AML-193 (cell line): ENCODE measurements at places on chromosomes 5 and 9.

GRCh38 chr5:94181895-94182294 lies 436.5 kb downstream of the KIAA0825 start:
- DNase-seq = no peak

- DNase-seq = no peak
These were observed 47.2 kb downstream of the MAST4 start for GRCh38 chr5:66643387-66643786.

DNA sequence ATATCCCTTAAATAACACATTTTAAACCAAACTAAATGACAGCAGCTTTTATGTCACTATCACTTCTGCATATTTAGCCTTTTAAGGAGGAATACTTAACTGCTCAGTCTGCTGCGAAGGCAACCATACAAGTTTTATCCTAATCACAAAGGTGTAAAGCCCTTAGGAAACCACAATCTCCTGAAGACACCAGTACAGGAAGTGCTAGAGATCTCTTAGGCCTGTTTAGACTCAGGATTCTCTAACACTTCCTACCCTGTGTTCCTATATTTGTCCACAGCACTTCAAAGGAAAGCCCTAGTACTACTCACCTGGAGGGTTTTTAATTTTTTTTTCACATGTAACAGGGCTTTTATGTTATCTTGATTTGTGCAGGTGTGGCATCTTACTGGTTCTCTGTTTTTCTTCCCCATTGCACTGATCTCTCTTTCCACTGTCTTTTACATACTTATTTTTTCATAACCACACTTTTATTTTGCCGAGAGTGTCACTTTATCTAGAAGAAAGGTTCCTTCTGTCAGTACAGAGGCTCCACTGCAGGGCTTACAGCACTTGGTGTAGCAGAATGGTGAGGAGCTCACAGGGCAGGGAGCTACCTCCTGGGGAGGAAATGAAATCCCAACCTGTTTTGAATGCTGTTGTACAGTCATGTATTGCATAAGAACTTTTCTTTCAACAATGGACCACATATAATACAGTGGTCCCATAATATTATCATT lies 1060.6 kb upstream of the ACO1 start:
- no peak for DNase-seq

GRCh38 chr5:142032747-142033631 lies 20.2 kb upstream of the GNPDA1 start:
- no peak for DNase-seq

DNA sequence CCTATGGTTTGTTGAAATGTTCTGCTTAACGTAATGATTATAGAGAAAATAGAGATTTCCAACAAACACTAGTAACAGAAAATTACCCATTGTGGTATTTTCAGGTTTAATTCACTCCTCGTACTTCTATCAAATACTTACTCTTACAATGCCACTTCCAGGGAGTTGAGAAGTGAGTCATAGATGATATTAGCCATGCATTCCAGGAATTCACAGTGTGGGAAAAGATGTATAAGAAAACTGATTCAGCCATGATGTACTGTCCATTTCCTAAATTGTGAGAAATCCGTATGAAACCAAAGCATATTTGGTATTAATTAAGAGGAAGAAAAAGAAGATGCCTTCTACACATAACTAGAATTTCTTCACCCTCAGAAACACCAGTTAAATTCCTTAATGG lies 1854.6 kb upstream of the WWC1 start:
- no peak for DNase-seq

DNA sequence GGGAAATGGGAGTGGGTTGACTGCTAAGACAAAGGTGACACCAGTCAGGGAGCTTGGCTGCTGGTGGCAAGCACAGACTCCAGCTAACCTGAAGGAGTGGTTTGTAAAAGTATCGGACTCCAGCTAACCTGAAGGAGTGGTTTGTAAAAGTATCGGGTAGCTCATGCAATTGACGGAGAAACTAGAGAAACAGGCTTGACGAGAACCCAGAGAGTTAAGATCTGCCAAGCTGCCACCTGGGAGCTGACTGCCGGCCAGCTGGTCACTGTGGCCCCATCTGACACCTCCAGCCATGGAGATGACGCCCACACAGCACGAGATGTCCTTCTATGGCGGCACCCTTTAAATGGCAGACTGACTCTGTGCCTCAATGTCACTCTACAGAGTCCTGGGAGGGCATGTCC lies 28.3 kb upstream of the CRB2 start:
- no peak for DNase-seq

- no peak for DNase-seq
These were observed 83.6 kb upstream of the BNC2 start for GRCh38 chr9:16954040-16954439.

DNA sequence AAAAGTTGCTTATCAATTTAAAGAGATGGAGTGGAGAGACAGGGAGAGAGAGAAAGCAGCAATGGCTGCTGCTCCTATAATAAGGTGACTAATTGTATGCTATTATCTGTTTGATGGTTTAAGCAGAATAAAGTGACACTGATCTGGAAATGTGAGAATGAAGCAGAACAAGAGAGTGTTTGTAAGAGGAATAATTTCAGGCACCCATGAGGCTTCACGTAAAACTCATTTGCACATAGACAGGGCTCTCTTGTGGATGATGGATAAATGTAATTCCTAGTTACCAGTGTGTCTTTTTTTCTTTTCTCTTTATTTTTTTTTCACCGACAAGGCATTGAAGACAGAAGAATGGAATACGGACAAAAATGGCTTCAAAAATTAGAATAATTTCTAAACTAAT lies 228.8 kb upstream of the TYRP1 start:
- no peak for DNase-seq

- no peak for DNase-seq
These were observed 64.2 kb downstream of the RICTOR start for GRCh38 chr5:39009981-39010380.
